ENCODE measurements at places on chromosomes 6 and 20.
A peak's percentile ranks its signal among the peaks of the same experiment; 100 is the strongest.

DNA sequence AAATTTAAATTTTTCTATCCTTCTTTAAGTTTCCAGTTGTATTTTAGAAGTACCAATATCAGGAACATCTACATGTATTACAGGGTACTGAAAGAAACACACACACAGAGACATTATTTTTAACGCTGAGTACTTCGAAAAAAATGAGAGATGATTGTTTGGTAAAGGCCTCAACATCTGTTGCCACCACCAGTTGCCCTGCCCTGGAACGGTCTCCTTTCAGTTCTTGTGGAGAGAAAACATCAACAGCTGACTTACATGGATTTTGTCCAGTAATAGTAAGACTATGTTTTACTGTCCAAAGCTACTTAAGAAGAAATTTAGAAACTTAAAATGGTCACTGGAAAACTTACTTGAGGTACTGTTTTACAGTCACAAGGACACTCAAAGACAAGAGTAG, 16.7 kb downstream of the HMGCLL1 start:
- no peak for DNase-seq

- no peak for DNase-seq
Observed at GRCh38 chr20:59994697-59995122, 36.5 kb downstream of the CDH26 start.

- peak; percentile 18 for DNase-seq
Observed at GRCh38 chr20:37564388-37565133, 36.9 kb upstream of the BLCAP start.

DNA sequence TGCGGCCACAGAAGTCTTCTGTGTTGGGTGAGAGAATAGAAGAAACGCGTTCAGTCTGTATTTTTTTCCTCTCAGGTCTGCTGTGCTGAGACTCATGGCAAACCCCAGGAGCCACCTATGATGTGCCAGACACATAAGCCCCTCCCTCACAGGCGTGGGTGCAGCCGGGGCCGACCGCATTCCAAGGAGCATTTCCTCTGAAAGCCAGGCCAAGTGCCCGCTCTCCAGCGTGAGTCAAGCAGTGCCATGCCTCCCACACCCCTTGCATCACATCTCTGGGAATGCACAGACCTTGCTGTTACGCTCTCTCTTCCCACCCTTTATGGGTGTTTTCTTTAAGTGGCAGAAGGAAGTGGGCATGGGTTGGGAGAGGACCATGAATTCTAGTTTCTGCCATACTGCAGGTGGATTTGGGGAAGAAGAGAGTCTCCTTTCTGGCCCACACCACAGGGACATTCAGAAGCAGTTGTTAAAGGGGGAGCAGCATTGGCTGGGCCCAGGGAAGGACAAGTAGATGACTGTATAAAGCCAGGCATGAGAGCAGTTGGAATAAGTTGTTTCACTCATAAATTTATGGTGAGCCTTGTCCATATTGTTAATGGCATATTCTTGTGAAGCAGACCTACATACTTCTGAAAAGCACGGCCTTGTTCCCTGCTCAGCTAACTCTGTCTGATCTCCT, 37.1 kb upstream of the TFAP2A start:
- no peak for DNase-seq

DNA sequence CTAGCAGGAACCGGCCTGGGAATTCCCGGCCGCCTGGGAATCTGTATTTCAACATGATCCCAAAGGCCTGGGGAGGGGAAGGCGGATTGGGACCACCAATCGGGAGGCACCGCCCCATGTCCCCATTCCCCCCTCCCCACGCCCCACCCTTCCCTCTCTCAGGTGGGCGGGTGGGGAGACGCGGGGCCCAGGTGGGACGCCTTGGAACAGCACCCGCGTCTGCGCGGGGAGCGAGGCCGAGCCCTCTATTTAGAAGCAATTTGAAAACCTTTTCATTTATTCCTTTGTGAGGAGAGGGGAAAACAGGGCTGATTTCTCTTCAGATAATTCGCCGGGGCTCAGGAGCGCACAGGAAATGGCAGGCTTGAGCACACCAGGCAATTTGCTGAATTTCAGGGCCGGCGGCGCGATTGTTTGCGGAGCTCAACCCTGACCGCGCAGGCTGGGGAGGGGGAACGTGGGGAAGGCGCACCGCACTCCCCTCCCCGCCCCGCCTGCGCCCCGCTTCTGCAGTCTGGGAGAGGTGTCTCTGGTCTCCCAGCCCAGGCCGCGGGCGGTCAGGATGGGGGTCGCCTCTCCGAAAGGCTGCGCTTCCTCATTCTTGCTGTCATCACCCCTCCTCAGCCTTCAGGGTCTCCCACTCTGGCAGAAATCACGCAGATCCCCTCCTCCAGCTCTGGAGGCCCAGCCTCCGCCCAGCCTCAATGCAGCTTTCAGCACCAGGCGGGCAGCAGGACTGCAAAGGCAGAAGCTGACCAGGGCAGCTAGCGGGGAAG, 170.0 kb downstream of the GRM4 start:
- DNase-seq = no peak

DNA sequence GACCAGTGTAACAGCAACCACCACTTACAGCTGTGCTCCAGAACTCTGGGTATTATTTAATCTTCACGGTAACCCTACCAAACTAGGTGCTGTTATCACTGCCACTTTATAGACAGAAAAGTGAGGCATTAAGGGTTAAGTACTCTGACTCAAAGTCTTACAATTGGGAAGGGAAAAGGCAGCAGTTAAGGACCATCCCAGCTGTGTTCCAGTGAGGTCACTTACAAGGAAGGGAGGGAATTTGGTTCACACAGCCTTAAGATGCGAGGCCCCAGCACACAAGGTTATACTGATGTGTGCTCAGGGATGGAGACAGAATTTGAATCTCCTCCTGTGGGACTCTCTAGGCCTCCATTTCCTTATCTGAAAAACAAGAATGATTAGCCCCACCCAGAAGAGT, 46.7 kb downstream of the TRERF1 start:
- no peak for DNase-seq

GRCh38 chr6:105882121-105882803, 203.9 kb upstream of the PRDM1 start:
- no peak for DNase-seq

DNA sequence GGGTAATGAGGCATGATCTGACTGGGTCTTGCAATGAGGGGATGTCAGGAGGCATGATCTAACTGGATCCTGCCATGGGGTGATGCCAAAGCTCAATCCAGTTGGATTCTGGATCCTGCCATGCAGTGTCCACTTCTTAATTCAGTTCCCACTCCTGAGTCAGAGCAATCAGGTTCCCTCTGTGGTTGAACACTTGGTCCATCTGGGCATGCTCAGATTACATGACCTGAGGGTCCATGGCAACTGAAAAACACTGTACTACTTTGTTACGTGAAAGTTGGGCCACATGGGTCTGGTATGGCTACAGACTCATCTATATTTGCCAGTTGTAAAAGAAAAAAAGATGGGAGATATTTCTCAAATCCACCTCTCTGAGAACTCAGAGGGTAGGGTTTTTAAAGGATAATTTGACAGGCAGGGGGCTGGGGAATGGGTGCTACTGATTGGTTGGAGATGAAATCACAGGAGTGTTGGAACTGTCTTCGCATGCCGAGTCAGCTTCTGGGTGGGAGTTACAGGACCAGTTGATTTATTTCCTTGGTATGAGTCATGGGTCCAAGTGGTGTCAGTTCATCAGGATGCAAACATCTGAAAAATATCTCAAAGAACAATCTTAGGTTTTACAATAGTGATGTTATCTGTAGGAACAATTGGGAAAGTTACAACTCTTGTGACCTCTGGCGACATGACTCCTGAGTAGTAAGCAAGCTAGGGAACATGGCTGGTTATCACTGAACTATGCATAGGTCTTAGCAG, 21.6 kb downstream of the C6orf163 start:
- DNase-seq = no peak

- no peak for DNase-seq
Observed at GRCh38 chr6:43829470-43829869, 59.5 kb downstream of the VEGFA start.

DNA sequence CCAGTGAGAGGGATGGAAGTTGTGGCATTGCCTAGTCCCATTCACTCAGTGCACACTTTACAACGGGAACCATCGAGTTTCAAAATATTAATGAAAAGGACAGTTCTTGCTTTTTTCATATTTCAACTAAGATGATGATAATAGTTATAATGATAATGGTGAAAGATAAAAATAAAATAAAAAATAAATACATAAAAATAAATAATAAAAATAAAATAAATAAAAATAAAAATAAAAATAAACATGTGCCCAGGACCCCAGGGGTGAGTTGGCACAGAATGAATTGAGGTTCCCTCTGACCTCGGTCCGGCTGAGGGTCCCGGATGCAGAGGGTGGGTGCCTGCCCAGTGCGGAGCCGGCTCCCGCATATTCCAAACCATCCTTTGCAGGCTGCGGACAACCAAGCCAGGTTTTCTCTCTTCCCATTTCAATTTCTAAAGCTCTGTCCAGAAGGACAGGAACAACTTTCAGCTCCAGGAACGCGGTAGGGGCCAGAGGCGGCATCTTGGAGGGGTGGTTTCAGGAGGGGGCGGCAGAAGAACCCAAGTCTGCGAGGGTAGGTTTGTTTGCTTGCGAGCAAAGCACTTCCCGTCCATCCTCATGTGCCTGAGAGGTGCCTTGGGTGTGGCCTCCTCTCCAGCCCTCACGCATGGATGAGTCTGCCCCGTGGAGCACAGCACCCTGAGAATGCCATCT, 236.8 kb downstream of the DLL1 start:
- DNase-seq = no peak

- DNase-seq = no peak
Observed at GRCh38 chr6:124960757-124961463, 1.3 kb upstream of the RNF217 start.

GRCh38 chr6:42762426-42762859, 16.5 kb upstream of the TBCC start:
- DNase-seq = no peak

GRCh38 chr6:106658469-106658868, 29.1 kb downstream of the QRSL1 start:
- DNase-seq = no peak
